A549 treated with ZK216348 at 1 μM for 4 hours (cell line): ENCODE measurements at places on chromosomes 2 and 18. TPM values are rescaled to one million over a fixed set of nuclear protein-coding genes. Genes with fewer than 3 reads are reported as not detected.

Gene EXOC6B
- 6.0 to 8.1 TPM (median 7.2 TPM) in 5 replicates for total RNA-seq

Gene RAB6C
- not detected in 5 replicates for total RNA-seq

Gene IL18R1
- total RNA-seq, result 0.49 to 1.2 TPM (median 0.82 TPM) in 5 replicates

Gene DCTN1
- 107 to 172 TPM (median 149 TPM) in 5 replicates for total RNA-seq

Gene MTCL1
- 50.4 to 73.7 TPM (median 61.9 TPM) in 5 replicates for total RNA-seq

Gene NEURL3
- total RNA-seq, result 0.82 to 1.2 TPM (median 1.0 TPM) in 5 replicates

Gene CHRND
- not detected in 5 replicates for total RNA-seq

Gene DUSP19
- total RNA-seq, result 0.25 to 0.83 TPM (median 0.55 TPM) in 5 replicates

Gene TUBA4B
- 0.26 to 0.33 TPM (median 0.27 TPM) in 3 of 5 replicates, not detected in the others for total RNA-seq

Gene EMILIN1
- total RNA-seq, result 0.34 to 0.64 TPM (median 0.43 TPM) in 5 replicates

Gene NXPH2
- not detected in 5 replicates for total RNA-seq

Gene PDE11A
- 0.25 to 1.2 TPM (median 0.46 TPM) in 5 replicates for total RNA-seq

Gene SCN2A
- 0.04 TPM in 1 of 5 replicates, not detected in the others for total RNA-seq

Gene FAM237A
- total RNA-seq, result not detected in 5 replicates

Gene UPP2
- not detected in 5 replicates for total RNA-seq

Gene STPG4
- not detected in 5 replicates for total RNA-seq

Gene PPP1CB
- total RNA-seq, result 89.9 to 136 TPM (median 116 TPM) in 5 replicates

Gene PLCD4
- 0.24 to 0.90 TPM (median 0.46 TPM) in 5 replicates for total RNA-seq

Gene TRABD2A
- 7.9 to 12.9 TPM (median 12.4 TPM) in 5 replicates for total RNA-seq

Gene RAX
- not detected in 5 replicates for total RNA-seq
